ENCODE measurements at places on chromosomes 1 and 21.

- DNase-seq = no peak
Observed at GRCh38 chr1:203360547-203361185, 9.7 kb upstream of the FMOD start.

- DNase-seq = no peak
Observed at GRCh38 chr1:1540818-1541628, 599 bp upstream of the TMEM240 start.

GRCh38 chr1:44220755-44221154 is 7.5 kb downstream of the DMAP1 start:
- no peak for DNase-seq

GRCh38 chr1:7298749-7299151 is 472.3 kb upstream of the VAMP3 start:
- DNase-seq = no peak
